Lower leg skin (tissue), 4 donors: ENCODE measurements at places on chromosomes 7 and 10.

DNA sequence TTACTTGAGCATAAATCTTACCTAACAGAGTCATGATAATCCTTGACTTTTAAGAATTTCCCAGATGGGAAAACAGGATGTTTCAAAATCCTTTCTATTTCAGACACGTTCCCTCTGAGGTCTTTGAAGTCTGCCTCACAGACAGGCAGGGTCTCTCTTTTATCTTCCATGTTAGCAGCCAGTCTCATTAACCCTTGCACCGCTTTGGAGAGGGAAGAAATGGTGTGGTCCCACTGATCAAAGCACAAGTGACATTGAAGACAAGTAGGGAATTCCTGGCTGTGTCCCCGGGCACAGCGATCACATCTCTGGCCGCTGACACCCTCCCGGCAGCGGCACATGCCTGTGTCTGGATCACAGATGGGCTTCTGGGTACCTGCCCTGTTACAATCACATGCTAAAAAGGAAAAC, 52.7 kb upstream of the LAMB1 start:
- no peak for DNase-seq

- no peak for DNase-seq
Measured at GRCh38 chr7:28587211-28587610, 174.9 kb downstream of the CREB5 start.

- DNase-seq, result no peak
Measured at GRCh38 chr10:32163071-32163761, 107.0 kb upstream of the KIF5B start.

DNA sequence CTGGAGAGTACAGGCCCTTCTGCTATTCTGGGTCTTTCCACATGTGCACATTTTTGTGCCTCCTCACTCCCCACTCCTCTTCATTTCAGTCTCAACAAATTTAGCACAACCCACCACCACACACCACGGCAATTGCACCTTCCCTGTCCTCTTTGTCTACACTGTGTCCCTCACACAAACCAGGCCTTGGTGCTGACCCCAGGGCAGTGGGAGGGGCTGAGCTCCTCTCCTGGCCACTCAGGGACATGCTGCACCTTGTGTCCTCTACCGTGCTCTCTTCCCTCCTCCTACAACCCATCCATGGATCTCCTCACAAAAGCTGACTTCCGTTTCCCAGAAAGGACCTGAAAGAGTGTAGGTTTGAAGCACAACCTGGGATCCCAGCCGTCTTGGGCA, 90.9 kb upstream of the IKZF1 start:
- no peak for DNase-seq

DNA sequence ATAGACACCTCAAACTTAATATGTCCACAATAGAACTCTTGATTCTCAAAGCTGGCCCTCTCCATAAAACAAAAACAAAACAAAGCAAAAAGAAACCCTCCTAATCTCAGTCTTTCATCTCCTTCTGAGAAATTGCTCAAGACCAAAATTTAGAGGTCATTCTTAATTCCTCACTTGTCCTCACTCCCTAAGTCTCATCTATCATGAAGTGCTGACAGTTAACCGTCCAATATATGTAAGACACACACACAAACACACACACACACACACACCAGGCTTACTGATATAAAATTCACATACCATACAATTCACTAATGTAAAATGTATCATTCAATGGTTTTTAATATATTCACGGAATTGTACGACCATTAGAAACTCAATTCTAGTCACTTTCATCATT, 17.0 kb upstream of the SVIL start:
- no peak for DNase-seq

DNA sequence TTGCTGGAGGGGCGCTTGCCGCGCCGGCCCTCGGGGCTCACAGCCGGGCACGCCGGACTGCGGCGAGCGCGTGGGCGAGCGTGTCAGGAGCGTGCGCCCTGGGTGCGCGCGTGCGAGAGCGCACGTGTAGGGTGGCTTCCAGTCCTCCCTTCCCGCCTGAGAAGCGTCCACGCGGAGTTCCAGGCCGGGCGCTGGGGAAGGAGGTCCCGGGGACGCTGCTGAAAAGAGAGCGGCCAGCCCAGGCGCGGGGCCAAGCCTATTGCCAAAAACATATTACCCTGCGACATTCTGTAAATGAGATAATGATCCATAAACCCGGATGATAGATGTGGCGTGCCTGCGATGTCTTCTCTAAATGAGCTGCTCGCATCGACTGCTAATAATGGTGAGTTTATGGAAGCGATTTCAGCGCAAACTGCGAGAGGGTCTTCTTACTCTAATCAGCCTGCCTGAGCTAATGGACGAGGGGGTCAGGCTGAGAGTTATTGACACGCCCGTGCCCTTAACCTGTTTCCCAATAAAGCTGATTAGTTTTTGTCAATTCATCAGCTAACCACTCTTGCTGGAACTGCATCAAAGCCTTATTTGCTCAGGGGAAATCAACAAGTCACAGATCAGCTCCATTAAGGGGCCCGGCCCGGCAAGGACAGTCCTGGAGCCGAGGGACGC, 8.0 kb upstream of the MNX1 start:
- no peak for DNase-seq

DNA sequence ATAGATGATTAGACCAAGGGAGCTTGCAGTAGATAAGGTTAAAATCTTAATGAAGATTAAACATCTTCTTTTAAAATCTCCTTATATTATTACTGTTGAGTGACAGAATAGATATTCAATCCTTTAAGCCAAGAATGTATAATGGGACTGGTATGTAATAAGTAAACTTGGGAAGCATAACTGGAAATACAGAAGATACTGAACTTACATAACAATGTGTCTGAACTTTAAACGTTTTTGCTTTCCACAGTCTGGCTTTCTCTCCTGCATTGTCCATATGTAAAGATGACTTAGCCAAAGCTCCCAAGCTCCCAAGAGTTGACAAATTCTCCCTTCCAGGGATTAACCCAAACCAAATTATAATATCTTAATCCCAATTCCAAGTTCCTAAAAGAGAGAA, 129.8 kb downstream of the KCND2 start:
- DNase-seq, result no peak
